ENCODE measurements at places on chromosomes 3 and 15. TPM values are rescaled to one million over a fixed set of nuclear protein-coding genes. Genes with fewer than 3 reads are reported as not detected.
A peak's percentile ranks its signal among the peaks of the same experiment; 100 is the strongest.

- no peak for DNase-seq
Observed at GRCh38 chr3:133538154-133538553, 35.3 kb upstream of the CDV3 start.

DNA sequence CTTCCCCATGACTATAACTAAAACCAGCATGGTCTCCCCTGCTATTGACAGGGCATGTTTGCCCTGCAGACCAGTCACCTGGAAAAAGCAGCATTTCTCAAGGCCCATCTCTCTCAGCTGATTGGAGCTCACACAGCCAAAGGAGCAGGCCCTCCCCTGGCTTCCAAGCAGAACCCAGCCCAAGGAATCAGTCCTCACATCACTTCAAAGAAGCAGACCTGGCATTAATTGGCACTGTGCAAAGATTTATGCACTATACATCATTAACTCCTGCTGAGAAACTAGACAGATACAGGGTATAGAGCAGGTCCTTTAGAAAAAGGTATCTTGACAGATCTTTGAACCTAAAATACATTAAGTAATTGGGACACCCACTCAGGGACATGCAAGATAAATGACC, 323.8 kb upstream of the PPP2R3A start:
- no peak for DNase-seq
- H3K4me1 ChIP-seq, result no peaks in the 10 kb centered on the region
- H3K27me3 ChIP-seq, result no peaks in the 10 kb centered on the region
- H3K27ac ChIP-seq, result no peak overlapping the region
- no peak overlapping the region for H3K4me3 ChIP-seq
- no peaks in the 10 kb centered on the region for H3K36me3 ChIP-seq

DNA sequence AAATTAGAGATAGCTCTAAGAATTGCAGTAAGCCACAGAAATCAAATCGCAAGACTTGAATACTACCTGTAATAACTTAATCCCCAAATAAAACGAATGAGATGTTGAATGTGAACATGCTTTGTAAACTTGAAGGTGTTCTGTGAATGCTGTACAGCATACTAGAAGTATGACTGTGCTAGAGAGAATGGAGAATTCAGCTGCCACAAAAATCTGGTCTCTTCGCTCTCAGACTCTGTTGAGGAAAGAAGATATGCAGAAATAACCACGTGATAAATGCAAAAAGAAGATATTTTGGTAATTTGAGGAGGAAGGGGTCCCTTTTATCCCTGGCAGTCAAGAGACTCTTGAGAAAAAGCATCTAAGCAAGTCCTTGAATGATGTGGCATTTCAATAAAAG, 37.3 kb downstream of the ZBTB38 start:
- no peaks in the 10 kb centered on the region for H3K27me3 ChIP-seq
- peaks cover 30% of the 10 kb centered on the region for H3K36me3 ChIP-seq
- peak overlapping the region; percentile 88 for H3K4me3 ChIP-seq
- DNase-seq, result peak; percentile 59
- H3K27ac ChIP-seq, result peak overlapping the region; percentile 92

Gene LYZL4
- total RNA-seq, result not detected

Gene GPR15
- not detected for total RNA-seq

Gene LRRK1
- 6.8 TPM for total RNA-seq

All from GM23248 (cell line).